ENCODE measurements at places on chromosomes 12 and 14.

GRCh38 chr12:66648033-66648735, 30.7 kb downstream of the GRIP1 start:
- DNase-seq = no peak

- no peak for DNase-seq
Observed at GRCh38 chr14:92663049-92663448, 85.4 kb downstream of the LGMN start.

- no peak for DNase-seq
Observed at GRCh38 chr12:108783446-108783845, 52.1 kb upstream of the CORO1C start.

- no peak for DNase-seq
Observed at GRCh38 chr14:34640826-34641225, 10.9 kb upstream of the SNX6 start.

GRCh38 chr12:107584563-107584962, 101.0 kb upstream of the PWP1 start:
- DNase-seq = no peak

GRCh38 chr14:69701857-69702256, 65.1 kb upstream of the SRSF5 start:
- no peak for DNase-seq

- DNase-seq = no peak
Observed at GRCh38 chr12:123160801-123161487, 10.1 kb upstream of the PITPNM2 start.

GRCh38 chr12:52155048-52155868, 36.6 kb downstream of the KRT80 start:
- no peak for DNase-seq

- DNase-seq = no peak
Observed at GRCh38 chr12:74790931-74791330, 253.3 kb downstream of the ATXN7L3B start.

GRCh38 chr12:39830852-39831520, 211.4 kb upstream of the ABCD2 start:
- DNase-seq = no peak

DNA sequence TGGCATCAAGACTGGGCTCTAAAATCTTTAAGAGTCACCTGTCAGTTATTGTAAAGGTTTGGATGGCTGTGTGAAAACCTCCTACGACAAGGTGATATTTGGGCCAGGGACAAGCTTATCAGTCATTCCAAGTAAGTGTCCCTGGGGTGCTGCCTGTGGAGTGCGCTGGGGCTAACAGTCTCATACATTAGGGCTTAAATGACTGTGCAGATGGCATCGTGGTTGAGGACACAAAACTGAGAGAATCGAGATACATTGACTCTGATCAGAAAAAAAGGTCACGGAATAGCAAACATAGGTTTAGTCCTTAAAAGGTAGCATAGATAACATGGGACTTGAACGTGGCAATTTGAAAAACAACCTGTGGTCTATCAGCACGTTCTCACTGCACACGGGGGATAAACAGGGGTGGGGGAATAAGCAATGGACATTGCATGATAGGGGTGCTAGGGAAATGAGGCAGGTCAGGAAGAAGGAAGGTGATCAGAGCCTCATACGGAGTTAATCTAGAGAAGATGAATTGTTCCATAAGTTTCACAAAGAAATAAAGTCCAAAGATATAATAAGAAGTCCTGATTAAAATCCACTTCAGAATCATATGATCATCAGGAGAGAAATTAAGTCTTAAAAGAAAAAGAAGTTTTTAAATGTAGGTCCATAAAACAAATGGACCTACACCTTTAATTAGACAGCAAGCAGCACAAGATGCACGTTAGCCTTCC, 100.3 kb downstream of the DAD1 start:
- no peak for DNase-seq

- peak; percentile 9 for DNase-seq
Observed at GRCh38 chr14:99441918-99442317, 38.7 kb downstream of the SETD3 start.

- peak; percentile 6 for DNase-seq
Observed at GRCh38 chr14:100339766-100340422, 16.8 kb downstream of the SLC25A47 start.

DNA sequence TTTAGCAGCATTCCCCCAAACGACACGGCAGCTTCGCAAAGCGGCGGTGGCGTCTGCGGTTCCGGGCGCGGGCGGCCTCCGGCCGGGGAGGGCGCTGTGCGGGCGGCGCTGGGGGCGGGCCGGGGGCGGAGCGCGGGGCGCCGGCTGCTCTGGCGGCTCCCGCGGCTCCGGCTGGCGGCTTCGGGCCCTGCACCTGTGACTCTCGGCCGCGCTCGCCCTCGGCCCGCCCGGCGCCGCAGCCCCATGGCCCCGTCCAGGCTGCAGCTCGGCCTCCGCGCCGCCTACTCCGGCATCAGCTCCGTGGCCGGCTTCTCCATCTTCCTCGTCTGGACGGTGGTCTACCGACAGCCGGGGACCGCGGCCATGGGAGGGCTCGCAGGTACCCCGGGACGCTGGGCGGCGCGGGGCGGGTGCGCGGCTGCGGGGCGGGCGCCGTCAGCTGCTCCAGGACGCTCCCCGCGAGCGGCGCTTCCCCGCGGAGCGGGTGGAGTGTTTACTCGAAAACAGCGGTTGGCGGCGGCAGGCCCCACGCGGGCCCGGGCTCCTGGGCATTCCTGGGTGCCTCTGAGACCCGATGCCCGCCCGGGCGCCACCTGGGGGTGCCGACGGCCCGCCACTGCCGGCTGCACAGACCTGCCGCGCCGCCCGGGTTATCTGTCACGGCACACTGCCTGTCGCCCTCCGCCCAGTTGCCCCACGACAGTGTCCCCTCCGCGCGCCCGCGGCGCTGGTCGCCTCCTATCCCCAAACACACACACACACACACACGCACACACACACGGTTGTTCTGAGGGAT, at the start of gene SLC48A1:
SLC48A1 (plus strand) TSS at position 177 of the 796 bp plus-strand sequence; CDS start at position 244, 67 bp downstream.
- peak; percentile 71 for DNase-seq
